ENCODE measurements at places on chromosomes 7 and 10.
A peak's percentile ranks its signal among the peaks of the same experiment; 100 is the strongest.

DNA sequence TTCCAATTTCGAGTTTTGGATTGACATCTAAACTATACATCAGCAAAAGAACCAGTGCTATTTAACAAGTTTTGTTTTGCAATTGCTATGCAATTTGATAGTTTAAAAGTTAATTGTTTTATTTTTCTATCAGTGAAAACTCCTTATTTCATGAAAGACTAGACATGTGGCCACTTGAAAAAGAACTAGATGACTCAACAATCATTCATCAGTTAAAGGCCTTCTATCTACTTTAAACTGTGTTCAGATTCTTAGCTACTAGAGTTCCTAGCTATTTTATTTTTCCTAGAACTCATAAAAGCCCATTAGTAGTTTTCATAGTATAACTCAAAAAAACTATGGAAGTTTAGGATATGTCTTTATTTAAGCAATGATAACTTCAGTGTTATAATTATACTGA, 104.6 kb upstream of the LSM8 start:
- no peaks in the 10 kb centered on the region for H3K36me3 ChIP-seq
- H3K4me3 ChIP-seq, result no peak overlapping the region
- no peak for DNase-seq
- no peaks in the 10 kb centered on the region for H3K27me3 ChIP-seq
- no peak overlapping the region for H3K27ac ChIP-seq

DNA sequence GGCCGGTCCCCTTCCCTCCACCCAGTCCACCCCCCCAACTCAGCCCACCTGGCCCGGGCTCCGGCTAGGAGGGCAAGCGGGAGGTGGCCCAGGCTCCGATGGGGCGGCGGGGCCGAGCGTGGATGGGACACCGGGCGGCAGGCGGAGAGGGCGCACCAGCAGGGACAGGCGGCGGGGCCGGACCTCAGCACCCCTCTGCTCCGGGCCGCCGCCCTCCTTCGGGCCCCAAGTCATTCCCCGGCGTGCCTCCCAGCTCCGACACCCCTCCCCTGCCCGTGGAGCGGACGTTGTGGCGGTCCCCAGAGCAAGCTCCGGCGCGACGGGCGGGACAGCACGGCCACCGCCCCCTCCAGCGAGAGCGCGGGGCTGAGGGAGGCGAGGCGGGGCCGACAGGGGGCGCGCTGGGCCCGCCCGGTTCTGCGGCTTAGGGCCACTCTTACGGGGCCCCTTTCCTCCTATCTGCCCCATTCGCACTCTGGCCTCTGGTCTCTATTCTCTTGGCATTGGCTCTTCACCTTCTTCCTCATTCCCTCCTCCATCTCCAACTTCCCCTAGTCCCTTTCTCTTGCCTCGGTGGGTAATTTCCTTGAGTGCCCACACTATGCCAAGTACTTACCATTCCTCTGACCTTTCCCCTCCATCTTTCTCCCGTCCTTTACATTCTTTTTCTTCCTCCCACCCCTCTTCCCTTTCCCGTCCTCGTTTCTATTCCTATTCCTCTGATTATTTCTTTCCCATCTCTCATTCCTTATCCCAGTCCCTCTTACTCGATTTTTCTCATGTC, 701 bp upstream of the GBX1 start:
- H3K27ac ChIP-seq, result no peak overlapping the region
- H3K36me3 ChIP-seq, result no peaks in the 10 kb centered on the region

DNA sequence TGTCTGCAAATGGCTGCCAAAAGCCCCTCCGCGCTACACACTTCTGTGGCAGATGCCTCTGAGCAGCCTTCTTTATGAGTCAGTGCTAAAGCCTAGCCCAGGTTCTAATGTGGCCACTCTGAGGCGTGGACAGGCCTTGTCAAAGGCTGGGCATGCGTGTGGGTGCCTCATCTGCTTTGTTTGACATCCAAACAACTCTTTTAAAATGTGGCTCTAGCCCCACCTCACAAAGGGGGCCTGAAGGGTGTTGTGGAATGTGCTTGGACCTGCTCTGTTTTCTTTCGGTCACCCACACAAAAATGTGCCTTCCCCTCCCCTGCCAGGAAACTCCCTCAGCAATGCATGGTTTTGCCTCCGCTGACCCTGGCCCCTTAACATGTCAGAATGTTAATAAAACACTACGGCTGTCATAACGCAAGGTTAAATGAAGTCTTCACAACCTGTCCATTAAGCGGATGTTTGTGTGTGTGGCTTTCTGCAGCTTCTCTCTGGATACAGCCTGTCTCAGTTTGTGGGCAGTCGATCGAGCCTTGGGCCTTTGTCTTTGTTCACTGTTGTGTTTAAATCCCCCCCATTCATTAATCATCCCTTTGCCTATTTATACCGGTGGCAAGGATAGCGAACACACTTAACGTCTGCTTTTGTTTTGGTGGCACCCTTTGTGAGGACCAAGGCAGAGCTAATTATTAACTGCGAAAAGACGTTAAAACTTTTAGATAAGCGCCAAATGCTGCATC, 718.9 kb downstream of the LRMDA start:
- H3K27ac ChIP-seq, result no peak overlapping the region
- no peaks in the 10 kb centered on the region for H3K36me3 ChIP-seq
- H3K4me3 ChIP-seq, result no peak overlapping the region
- H3K4me1 ChIP-seq, result no peaks in the 10 kb centered on the region
- no peak for DNase-seq

- no peaks in the 10 kb centered on the region for H3K27me3 ChIP-seq
- no peak for DNase-seq
- peaks cover 16% of the 10 kb centered on the region for H3K36me3 ChIP-seq
- no peak overlapping the region for H3K27ac ChIP-seq
- no peak overlapping the region for H3K4me3 ChIP-seq
- H3K4me1 ChIP-seq, result peaks cover 11% of the 10 kb centered on the region
Measured at GRCh38 chr7:2084781-2085505, 147.8 kb downstream of the MAD1L1 start.

- no peaks in the 10 kb centered on the region for H3K36me3 ChIP-seq
- H3K4me3 ChIP-seq, result no peak overlapping the region
- H3K27ac ChIP-seq, result peak overlapping the region; percentile 67
- no peak for DNase-seq
- no peaks in the 10 kb centered on the region for H3K27me3 ChIP-seq
- peaks cover 38% of the 10 kb centered on the region for H3K4me1 ChIP-seq
Measured at GRCh38 chr10:3836222-3836820, 51.3 kb upstream of the KLF6 start.

GRCh38 chr10:31978156-31978483, 49.5 kb upstream of the ARHGAP12 start:
- H3K4me1 ChIP-seq, result peaks cover 39% of the 10 kb centered on the region
- H3K27ac ChIP-seq, result no peak overlapping the region
- DNase-seq, result no peak
- no peak overlapping the region for H3K4me3 ChIP-seq

DNA sequence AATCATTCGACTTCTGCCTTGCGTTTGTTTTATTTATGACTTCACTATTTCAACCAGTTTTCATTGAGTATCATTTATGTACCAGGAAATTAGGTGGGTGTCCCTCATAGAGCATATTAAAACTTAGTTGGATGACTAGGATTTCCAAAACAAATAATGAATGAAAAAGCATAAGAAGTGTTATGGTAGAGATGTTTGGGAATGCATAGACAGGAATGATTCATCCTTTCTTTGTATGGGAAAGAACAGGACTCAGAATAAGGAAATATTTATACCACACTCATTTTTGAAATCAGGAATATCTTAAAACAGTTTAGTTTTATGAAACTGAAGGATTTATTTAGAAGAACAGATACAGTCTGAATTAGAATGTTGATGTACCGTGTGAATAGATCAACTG, 315.7 kb downstream of the EXOC4 start:
- H3K27ac ChIP-seq, result no peak overlapping the region
- H3K36me3 ChIP-seq, result no peaks in the 10 kb centered on the region
- H3K4me3 ChIP-seq, result no peak overlapping the region
- H3K27me3 ChIP-seq, result no peaks in the 10 kb centered on the region

DNA sequence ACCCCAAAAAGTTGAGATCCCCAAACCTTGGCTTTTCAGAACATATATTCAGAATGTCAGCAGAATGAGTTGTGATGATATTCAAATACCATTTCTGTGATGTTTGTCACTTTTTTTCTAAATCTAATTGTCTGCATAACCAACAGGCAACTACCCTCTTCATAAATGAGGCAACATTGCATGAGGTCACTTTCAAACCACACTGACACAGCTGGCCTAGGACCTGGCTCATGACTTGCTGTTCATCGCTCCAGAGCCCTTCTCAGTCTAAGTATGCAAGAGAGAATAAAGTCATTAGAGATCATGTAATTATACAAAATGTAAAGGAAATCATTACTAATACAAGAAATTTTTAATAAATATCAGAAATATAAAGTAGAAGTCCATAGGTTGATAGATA, 681.9 kb downstream of the GRM8 start:
- no peak for DNase-seq
- H3K4me3 ChIP-seq, result no peak overlapping the region
- H3K27me3 ChIP-seq, result no peaks in the 10 kb centered on the region
- H3K36me3 ChIP-seq, result no peaks in the 10 kb centered on the region
- no peaks in the 10 kb centered on the region for H3K4me1 ChIP-seq

GRCh38 chr7:103541026-103541425, 95.0 kb upstream of the SLC26A5 start:
- H3K27ac ChIP-seq, result no peak overlapping the region
- no peak overlapping the region for H3K4me3 ChIP-seq
- DNase-seq, result no peak
- no peaks in the 10 kb centered on the region for H3K36me3 ChIP-seq

DNA sequence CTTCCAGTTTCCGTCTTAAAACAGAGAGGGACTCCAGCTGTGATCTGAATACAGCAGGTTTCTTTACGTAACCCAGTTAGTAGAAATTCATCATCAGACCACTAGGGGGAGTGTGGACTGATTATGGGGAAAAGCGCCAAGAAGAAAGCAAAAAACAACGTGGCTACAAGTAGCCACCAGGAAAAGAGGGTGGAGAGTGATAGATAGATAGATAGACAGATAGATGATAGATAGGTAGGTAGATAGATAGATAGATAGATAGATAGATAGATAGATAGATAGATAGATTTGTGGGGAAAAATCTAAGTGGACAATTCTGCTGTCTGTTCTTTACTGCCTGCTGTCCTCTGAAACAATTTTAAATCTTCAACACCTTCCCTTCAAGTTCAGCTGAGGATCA, 12.7 kb upstream of the AKR1B10 start:
- peak; percentile 65 for DNase-seq
- H3K36me3 ChIP-seq, result no peaks in the 10 kb centered on the region
- no peaks in the 10 kb centered on the region for H3K27me3 ChIP-seq
- H3K4me1 ChIP-seq, result peaks cover 5% of the 10 kb centered on the region
- no peak overlapping the region for H3K4me3 ChIP-seq

DNA sequence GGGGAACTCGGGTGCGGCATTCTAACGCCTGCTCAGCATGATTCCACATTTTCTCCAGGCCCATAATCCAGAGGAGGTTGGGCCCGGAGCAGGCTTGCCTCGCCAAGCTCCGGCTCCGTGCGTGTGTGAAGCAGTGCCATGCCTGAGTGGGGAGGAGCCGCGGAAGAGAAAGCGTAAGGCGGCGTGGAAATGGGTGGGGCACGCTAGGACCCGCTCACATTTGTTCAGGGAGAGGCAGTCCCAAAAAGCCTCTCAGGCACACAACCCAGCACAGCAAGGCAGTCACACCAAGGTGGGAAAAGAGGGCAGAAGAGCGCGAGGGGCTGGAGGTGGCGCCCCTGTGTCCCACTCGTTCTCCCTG, 695 bp upstream of the VDAC2 start:
- DNase-seq, result peak; percentile 85
- H3K36me3 ChIP-seq, result peaks cover 20% of the 10 kb centered on the region
- H3K27ac ChIP-seq, result peak overlapping the region; percentile 100
- H3K4me1 ChIP-seq, result peaks cover 23% of the 10 kb centered on the region
- H3K4me3 ChIP-seq, result peak overlapping the region; percentile 99

- DNase-seq, result no peak
- H3K27ac ChIP-seq, result no peak overlapping the region
- H3K27me3 ChIP-seq, result no peaks in the 10 kb centered on the region
- no peaks in the 10 kb centered on the region for H3K4me1 ChIP-seq
- no peaks in the 10 kb centered on the region for H3K36me3 ChIP-seq
Measured at GRCh38 chr7:82156168-82156567, 287.4 kb downstream of the CACNA2D1 start.

- DNase-seq, result no peak
- H3K4me3 ChIP-seq, result no peak overlapping the region
- no peak overlapping the region for H3K27ac ChIP-seq
- H3K27me3 ChIP-seq, result no peaks in the 10 kb centered on the region
Measured at GRCh38 chr10:4397337-4397736, 428.7 kb upstream of the AKR1E2 start.

- no peak overlapping the region for H3K27ac ChIP-seq
- no peak for DNase-seq
- no peak overlapping the region for H3K4me3 ChIP-seq
- H3K36me3 ChIP-seq, result no peaks in the 10 kb centered on the region
- H3K27me3 ChIP-seq, result no peaks in the 10 kb centered on the region
Measured at GRCh38 chr7:134693256-134693655, 46.6 kb downstream of the BPGM start.

GRCh38 chr10:56836659-56837058, 475.6 kb upstream of the ZWINT start:
- no peak overlapping the region for H3K27ac ChIP-seq
- H3K4me3 ChIP-seq, result no peak overlapping the region
- DNase-seq, result no peak
- no peaks in the 10 kb centered on the region for H3K36me3 ChIP-seq

DNA sequence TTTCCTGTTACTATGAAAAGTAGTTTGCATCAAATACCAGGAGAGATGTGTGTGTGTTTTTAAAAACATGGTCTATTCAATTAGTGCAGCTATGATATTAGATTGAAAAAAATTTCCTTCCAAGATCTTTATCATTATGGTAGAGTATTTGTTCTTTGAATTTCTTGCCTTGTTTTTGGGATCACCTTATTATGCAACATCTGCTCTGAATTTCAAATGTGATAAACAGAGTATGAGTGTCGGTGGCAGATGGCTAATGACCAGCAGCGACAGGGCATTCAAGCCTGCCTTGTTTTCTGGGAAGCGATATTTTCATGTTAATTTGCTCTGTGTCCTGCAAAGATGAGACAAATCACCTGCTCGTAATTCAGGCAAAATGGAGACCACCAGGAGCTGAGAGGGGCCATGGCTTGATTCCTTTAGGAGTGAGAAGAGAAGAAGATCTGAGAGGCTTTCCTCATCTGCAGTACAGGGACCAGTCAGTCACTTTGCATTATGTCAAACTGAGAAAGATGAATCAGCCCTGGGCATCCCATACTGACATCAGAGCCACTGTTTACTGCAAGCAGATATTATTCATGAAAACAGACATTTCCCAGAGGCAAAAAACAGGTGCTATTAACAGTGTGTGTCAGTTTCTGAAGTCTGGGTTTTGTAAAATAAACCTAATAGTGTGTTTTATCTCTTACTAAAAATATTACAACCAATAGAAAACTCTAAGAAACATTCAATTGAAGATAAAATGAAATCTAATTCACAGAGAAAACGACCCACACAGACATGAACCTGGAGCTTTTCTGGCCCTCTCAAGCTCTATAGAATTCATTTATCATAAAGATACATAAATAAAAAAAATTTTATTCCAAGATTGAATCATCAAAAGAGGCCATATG, 67.6 kb downstream of the CDK6 start:
- no peaks in the 10 kb centered on the region for H3K27me3 ChIP-seq
- H3K27ac ChIP-seq, result no peak overlapping the region
- no peaks in the 10 kb centered on the region for H3K4me1 ChIP-seq
- no peaks in the 10 kb centered on the region for H3K36me3 ChIP-seq
- DNase-seq, result no peak
